NCI-H1105 (cell line): ENCODE measurements at places on chromosomes 6 and 20.

DNA sequence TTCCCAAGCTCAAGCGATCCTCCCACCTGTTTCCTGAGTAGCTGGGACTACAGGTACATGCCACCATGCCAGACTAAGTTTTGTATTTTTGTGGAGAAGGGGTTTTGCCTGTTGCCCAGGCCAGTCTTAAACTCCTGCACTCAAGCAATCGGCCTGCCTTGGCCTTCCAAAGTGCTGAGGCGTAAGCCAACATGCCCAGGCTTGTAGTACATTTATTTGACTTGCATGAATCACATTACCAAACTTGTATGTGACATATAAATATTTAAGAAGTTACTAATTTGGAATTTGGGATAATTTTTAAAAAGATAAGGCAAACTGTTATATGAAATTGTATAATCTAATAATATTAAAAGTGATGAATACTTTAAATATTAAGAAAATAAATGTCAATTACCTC is 157.6 kb downstream of the MCHR2 start:
- no peak for DNase-seq

DNA sequence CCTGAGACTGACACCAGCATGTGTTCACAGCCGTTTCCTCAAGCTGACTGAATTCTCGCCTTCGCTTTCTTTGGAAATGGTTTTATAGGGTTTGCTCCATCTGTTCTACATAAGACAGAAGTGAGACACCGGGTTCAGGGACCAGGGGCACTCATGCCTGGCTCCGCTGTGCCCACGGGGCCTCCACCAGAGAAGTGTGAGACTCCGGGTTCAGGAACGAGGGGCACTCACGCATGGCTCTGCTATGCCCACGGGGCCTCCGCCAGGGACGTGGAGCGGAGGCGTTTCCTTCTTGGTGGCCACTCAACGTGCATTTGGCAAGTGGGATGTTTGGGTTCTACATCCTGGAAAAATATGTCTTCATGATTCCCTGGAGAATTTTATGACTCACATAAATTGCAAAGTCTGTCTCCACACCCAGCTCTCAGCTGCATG is 106.6 kb downstream of the RNASET2 start:
- DNase-seq = no peak

- DNase-seq = no peak
Observed at GRCh38 chr20:46306743-46307138, 1.6 kb downstream of the CDH22 start.

DNA sequence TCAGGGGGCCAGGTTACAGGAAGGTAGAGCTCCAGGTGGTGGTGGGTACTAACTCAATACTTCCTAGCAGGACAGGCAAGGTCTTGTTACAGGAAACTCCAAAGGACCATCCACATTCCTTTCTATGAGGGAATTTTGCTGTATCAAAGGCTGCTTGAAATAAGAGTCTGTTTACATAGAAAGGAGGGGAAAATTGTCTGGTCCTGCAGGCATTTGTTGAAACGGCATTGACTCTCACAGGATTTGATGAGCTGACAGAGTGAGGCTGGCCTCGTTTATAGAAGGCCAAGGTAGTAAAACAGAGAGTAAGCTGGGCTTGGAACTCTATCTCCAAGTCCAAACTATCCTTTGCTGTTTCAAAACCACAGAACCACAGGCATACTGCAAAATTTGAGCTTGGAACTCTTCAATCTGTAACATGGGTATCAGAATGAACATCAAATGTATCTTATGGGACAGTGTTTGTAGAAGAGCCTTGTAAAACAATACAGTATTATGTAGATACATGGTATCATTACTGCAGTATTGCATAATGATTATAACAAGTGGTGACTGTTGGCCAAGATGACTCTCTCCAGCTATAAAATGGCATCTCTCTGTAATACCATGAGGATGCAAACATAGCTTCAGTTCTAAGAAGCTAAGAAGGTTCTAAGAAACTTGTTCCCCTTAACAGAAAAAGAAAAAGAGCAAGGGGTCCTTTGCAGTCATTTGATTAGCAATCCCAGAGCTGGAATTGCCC is 61.5 kb downstream of the TRAM2 start:
- DNase-seq = no peak

DNA sequence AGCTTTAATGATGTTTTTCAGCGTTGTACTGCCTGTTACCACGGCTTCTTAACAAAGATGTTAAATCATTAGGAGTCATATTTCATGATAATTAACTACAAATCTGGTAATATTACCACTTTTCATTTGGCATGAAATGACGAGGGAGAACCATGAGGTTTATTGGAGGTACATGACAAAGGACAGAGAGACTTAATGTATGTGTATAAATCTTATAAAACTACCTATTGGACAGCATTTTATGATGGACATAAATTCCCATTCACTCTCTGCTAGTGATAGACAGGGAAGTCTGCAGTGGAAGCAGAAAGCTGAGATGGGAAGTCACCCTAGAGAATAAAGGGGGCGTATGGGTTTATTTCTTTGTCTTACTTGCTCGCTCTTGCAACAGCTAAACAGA is 949.9 kb upstream of the FLRT3 start:
- DNase-seq = peak; percentile 46

DNA sequence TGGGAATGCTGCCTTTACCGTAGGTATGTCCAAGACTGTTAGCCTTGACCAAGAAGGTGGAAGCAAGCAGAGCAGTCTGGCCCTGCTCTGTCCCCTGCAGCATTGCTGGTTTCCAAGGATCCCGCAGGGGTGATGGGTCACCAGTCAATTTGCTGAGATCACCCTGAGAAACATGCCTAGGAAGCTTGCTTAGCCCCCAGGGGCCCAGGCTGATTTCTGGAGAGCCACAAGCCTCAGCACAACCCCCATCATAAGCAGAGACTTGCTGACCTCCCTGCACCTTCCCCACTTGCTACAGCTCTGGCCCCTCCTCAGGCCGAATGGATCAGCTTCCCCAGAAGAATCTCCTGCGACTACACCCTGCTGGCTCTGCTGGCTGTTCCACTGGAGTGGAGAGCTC is 21.5 kb downstream of the ARHGAP40 start:
- no peak for DNase-seq

GRCh38 chr20:34047917-34048316 is 54.2 kb downstream of the RALY start:
- DNase-seq = peak; percentile 22

GRCh38 chr20:21324126-21324525 is 21.0 kb downstream of the XRN2 start:
- DNase-seq = no peak

DNA sequence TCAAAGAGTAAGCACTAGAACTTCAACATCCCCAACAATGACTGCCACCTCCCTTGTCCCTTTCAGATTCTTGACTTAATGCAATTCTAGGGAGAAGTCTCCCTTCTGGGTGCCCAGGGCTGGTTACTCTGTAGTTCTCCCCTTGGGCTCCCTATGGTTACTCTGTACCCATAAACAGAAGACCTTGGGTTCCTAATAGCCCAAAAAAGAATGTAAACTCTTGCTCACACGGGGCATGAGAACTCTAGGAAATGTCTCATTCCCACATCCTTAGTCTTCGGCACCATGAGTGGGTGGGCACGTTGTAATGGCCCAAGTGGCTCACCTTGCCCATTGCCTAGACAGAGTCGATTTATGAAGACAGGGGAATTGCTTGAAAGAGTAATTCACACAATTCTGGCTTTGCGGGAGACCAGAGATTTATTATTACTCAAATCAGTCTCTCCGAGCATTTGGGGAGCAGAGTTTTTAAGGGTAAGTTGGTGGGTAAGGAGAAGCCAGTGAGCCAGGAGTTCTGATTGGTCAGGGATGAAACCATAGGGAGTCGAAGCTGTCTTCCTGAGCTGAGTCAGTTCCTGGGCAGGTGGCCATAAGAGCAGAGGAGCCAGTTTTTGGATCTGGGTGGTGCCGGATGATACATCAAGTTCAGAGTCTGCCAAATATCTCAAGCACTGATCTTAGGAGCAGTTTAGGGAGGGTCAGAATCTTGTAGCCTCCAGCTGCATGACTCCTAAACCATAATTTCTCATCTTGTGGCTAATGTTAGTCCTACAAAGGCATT is 61.2 kb upstream of the SIRPG start:
- no peak for DNase-seq

DNA sequence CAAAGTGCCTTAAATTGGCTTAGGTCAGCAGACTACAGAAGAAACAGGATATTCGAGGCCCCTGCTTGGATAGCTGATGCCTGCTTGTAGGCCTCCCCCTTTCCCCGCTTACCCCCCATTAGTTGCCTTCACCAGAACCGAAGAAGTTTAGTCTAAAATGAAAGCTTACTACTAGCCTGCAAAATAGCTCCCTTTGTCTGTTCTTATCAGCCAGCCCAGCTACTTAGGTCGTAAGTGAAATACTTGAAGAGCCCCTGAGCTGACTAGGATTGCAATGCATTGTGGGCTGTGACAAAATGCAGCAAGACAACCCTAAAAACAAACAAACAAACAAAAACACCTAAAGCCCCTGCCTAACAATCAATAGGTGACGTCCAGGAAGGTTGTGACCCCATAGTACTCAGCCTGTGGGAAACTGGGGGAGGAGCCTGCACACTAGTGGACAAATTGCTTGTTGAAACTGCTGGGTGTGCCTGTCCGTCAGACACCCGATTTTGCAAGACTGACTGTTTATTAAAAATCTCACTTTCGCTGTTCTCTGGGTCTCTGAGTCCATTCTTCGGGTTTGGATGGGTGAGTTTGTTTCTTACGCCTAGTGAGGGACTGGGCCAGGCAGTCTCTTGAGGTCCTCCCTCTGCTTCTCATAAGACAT is 105.0 kb upstream of the DUSP22 start:
- DNase-seq = no peak

- no peak for DNase-seq
Observed at GRCh38 chr6:13369591-13369990, 41.3 kb upstream of the TBC1D7 start.

DNA sequence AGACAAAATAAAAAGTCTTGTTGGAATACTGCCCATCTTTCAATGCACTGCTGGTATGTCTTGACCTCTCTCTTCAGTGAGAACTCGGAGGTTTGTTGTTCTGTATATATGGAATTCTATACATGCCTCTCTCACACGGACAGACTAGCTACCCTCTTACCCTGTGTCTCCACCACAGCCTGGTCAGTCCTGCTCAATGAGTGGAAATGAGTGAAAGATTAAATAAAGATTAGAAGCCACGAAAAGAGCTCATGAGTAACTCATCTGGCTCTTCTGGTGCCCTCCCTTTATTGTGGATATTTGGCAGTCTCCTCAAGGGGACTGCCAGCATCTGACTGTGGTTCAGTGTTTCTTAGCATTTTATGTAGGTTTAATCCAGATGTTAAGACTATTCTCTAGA is 262.8 kb upstream of the MAP3K7 start:
- no peak for DNase-seq

- DNase-seq = no peak
Observed at GRCh38 chr6:8743170-8743745, 307.9 kb upstream of the SLC35B3 start.

DNA sequence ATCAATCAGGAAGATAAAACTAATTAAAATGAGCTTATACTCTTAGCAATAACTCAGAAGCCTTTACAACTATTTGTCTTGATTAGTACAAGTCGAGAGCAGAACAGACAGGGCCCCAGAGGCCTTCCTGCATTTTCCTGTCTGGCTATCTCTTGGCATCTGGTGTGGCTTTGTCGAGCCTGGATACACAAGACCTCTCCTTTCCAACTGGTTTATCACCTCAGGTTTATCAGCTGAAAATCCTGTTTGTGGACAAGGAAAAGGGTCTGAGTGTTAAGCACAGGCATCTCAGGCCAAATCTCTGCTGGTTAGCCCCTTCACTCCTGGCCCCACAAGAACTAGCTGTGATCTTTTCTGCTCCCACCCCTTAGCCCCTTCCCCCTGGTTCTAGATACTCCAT is 32.6 kb downstream of the BAK1 start:
- no peak for DNase-seq
